Testis (tissue), 5 donors: ENCODE measurements at places on chromosomes 3 and 15. TPM values are rescaled to one million over a fixed set of nuclear protein-coding genes. Genes with fewer than 3 reads are reported as not detected.

MAGEL2 gene
- total RNA-seq = 1.9 TPM

TGM4 gene
- 1.4 TPM for total RNA-seq

CCDC80 gene
- total RNA-seq = 13.8 TPM

NPAP1 gene
- 14.6 TPM for total RNA-seq

ITIH3 gene
- total RNA-seq = 6.3 TPM

RTP3 gene
- total RNA-seq = 0.50 TPM

THOC7 gene
- total RNA-seq = 22.5 TPM

ASB14 gene
- 1.2 TPM for total RNA-seq

ANKDD1A gene
- total RNA-seq = 31.8 TPM

CKMT1B gene
- 0.56 TPM for total RNA-seq

GMNC gene
- 2.2 TPM for total RNA-seq

GP5 gene
- total RNA-seq = 0.06 TPM

GRK7 gene
- not detected for total RNA-seq

- H3K36me3 ChIP-seq = no peaks in the 10 kb centered on the region
- DNase-seq = peak; percentile 43
- peak overlapping the region; percentile 3 for H3K27ac ChIP-seq
- H3K27me3 ChIP-seq = no peaks in the 10 kb centered on the region
- no peak overlapping the region for H3K4me3 ChIP-seq
These were observed 139.6 kb downstream of the RBPMS2 start for GRCh38 chr15:64635499-64636495.

GRCh38 chr3:144496141-144496835, 524.7 kb downstream of the DIPK2A start:
- H3K4me1 ChIP-seq = no peaks in the 10 kb centered on the region
- H3K36me3 ChIP-seq = no peaks in the 10 kb centered on the region
- no peak overlapping the region for H3K27ac ChIP-seq
- H3K27me3 ChIP-seq = no peaks in the 10 kb centered on the region
- no peak for DNase-seq

DNA sequence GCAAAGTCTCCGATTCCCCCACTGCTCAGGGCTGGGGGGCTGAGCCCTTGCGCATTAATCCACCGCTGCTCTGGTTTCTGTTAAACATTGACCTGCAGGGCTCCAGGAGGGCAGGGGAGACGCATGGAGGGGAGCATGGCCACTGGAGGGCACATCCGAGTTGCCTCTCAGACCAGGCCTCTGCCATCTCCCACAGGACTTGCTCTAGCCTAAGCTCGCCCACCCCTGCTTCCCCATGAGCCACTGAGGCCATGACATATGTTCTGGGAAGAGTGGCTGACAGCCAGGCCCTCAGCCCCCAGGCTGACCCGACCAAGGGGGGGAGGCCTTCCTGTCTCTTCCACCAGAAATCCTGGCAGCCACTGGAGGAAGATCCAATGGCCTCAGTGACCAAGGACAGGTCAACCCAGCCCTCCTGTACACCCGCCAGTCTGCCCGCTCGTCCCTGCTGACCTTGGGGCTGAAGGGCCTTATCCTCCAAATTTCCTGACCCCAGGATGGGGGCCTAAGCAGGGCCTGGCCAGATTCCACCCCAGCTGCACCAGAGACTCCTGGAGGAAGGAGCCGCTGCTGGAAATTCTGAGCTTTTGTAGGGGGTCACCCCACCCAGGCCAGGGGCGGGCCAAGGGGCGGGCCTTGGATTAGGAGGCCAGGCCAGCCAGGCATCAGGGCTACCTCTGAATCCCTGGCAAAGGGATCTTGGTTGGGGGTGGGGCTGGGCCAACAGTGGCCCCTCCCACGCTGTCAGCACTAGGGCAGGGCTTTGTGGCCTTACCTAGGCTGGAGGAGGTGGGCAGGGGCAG, at the start of gene HYAL1:
Gene HYAL1 (minus strand): TSS at position 562 of the 803 bp plus-strand sequence. CDS start 618 bp downstream, outside the sequence.
- DNase-seq = no peak
- no peaks in the 10 kb centered on the region for H3K36me3 ChIP-seq
- H3K27ac ChIP-seq = peak within 1 kb of the TSS; percentile 62
- H3K4me3 ChIP-seq = no peak within 1 kb of the TSS

- no peak overlapping the region for H3K27ac ChIP-seq
- no peak overlapping the region for H3K4me3 ChIP-seq
- H3K27me3 ChIP-seq = no peaks in the 10 kb centered on the region
- no peak for DNase-seq
These were observed 859.6 kb downstream of the ROBO1 start for GRCh38 chr3:78908236-78908635.

- H3K4me3 ChIP-seq = no peak overlapping the region
- H3K4me1 ChIP-seq = no peaks in the 10 kb centered on the region
- H3K27me3 ChIP-seq = no peaks in the 10 kb centered on the region
- no peak overlapping the region for H3K27ac ChIP-seq
- DNase-seq = no peak
These were observed 92.7 kb downstream of the MYLK start for GRCh38 chr3:123791417-123791816.

- no peaks in the 10 kb centered on the region for H3K4me1 ChIP-seq
- H3K36me3 ChIP-seq = no peaks in the 10 kb centered on the region
- no peak overlapping the region for H3K4me3 ChIP-seq
- H3K27me3 ChIP-seq = no peaks in the 10 kb centered on the region
- no peak for DNase-seq
- H3K27ac ChIP-seq = no peak overlapping the region
These were observed 52.7 kb downstream of the OTOL1 start for GRCh38 chr3:161549261-161549660.

DNA sequence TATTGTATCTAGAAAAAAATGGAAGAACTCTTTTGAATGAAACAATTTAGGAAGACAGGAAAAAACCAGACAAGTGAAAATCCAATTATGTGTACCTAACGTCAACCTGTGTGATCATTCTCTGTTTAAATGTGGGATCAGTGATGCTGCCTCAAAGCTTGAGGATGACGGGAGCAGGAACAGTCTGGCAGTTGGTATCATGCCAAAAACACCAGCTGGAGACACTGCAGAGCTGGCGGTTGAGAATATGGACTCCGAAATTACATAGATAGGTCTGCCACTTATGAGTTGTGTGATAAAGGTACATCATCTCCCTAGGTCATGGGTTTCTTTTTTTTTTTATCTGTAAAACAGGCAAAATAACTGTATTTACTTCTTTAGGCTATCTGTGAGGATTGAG, 480.5 kb downstream of the CNTN4 start:
- no peak overlapping the region for H3K27ac ChIP-seq
- no peak for DNase-seq
- no peaks in the 10 kb centered on the region for H3K4me1 ChIP-seq
- no peaks in the 10 kb centered on the region for H3K36me3 ChIP-seq
- no peaks in the 10 kb centered on the region for H3K27me3 ChIP-seq

DNA sequence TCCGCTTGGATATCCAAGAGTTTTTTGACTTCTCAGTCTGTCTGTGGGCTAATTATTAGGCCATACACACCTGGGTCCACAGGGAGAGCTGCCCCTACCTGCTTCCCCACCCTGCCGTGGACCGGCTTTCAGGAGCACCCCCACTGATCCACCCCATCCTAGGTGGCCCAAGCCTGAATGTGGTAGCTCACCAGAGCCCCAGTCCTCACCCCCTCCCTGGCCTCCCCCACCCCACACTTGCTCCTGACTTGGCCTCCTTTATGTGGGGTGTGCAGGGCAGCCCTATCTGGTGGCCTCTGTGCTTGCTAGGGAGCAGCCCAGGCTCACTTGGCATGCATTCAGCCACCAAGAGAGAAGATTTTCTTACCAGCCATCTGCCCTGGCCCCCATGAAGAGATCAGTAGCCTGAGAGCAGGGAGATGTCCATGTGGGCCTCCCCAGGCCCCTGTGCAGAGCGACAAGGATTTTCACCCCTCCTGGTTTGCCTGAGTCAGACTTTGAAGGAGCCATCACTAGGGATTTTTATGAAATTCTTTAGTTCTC, 11.2 kb downstream of the LRRK1 start:
- no peaks in the 10 kb centered on the region for H3K36me3 ChIP-seq
- H3K4me1 ChIP-seq = peaks cover 4% of the 10 kb centered on the region
- H3K4me3 ChIP-seq = no peak overlapping the region
- no peak for DNase-seq
- no peak overlapping the region for H3K27ac ChIP-seq

DNA sequence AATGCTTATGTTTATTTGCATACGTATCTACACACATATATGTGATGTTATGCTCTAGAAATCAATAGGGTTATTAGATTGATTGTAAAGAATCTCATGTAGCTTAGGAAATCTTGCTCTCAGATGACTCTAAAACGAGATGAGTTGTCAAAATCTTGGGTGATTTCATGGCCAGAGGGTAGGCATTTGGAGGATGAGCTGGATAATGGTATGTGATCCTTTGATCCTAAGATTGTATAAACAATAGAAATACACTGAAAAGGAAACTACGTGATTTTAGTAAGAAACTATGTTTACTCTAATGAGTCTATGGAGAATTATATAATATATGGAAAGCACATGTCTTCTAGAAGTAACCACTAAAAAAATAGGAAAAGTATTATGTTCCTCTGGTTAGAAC, 676.6 kb downstream of the NSUN3 start:
- no peaks in the 10 kb centered on the region for H3K36me3 ChIP-seq
- H3K4me1 ChIP-seq = no peaks in the 10 kb centered on the region
- DNase-seq = no peak
- no peak overlapping the region for H3K4me3 ChIP-seq
- no peak overlapping the region for H3K27ac ChIP-seq
- H3K27me3 ChIP-seq = no peaks in the 10 kb centered on the region

DNA sequence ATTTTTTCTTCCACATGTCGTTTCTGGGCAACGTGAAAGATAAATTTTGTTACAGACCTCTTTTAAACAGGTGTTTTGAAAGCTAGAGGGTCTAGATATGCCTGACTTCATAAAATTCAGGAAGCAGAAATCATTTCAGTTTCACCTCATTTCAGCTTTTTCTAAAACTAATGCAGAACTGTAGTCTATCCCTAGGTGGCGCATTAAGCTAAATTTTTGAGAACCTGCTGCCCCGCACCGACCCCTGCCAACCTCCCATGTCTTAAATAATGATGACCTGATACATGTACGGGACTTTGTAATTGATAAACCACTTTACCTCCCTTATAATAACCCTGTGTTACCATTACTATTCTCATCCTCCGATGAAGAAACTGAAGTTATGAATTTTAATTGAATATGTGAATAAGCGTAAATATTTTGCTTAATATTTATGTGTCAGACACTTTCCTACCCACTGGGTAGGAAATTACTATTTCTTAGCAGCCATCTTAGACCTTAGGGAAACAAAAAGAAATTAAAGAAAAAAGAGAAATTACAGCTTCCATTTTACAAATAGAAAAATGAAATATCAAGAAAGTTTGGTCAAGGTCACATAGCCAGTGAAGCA, 78.7 kb upstream of the GCNT3 start:
- H3K27ac ChIP-seq = no peak overlapping the region
- H3K4me1 ChIP-seq = no peaks in the 10 kb centered on the region
- no peaks in the 10 kb centered on the region for H3K36me3 ChIP-seq
- DNase-seq = peak; percentile 21

DNA sequence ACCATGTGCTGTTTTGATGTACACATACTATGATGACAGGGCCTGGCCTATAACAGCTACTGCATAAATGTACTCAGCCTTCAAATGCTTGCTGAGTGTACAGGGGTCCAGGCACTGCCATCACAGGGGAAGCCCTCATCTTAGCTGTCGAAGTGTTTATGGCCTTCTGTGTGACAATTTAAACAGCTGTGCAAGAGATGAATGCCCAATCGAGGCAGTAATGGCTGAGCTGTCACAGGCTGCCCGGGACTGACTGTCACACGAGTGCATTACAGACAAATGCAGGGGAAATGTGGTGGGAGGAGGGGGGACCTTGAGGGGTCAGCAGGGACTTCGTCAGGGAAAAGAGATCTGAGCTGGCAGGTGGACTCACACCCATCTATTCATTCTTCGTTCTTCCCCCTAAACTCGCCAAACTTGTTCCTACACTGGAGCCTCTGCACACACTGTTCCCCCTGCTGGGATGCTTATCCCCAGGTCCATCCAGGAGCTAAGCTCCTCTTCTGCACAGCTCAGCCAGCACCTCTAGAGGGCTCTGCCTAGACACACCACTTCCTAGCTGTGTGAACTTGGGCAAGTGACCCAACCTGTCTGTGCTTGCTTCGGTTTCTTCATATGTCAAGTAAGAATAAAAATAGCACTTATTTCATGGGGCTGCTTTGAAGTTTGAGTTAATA, 156.2 kb upstream of the IQSEC1 start:
- no peaks in the 10 kb centered on the region for H3K27me3 ChIP-seq
- no peak overlapping the region for H3K27ac ChIP-seq
- H3K36me3 ChIP-seq = no peaks in the 10 kb centered on the region
- H3K4me3 ChIP-seq = no peak overlapping the region
- H3K4me1 ChIP-seq = peaks cover 2% of the 10 kb centered on the region

- no peak overlapping the region for H3K27ac ChIP-seq
- DNase-seq = no peak
- peaks cover 4% of the 10 kb centered on the region for H3K27me3 ChIP-seq
- H3K4me1 ChIP-seq = no peaks in the 10 kb centered on the region
These were observed 219.7 kb upstream of the NAALADL2 start for GRCh38 chr3:174639406-174639805.

- no peak within 1 kb of the TSS for H3K27ac ChIP-seq
- no peaks in the 10 kb centered on the region for H3K36me3 ChIP-seq
- no peaks in the 10 kb centered on the region for H3K4me1 ChIP-seq
These were observed at the start of gene PLCB2 for GRCh38 chr15:40307421-40308211. TSS of gene PLCB2 (minus strand) at chr15:40307935. CDS start at chr15:40307672, 263 bp downstream.

DNA sequence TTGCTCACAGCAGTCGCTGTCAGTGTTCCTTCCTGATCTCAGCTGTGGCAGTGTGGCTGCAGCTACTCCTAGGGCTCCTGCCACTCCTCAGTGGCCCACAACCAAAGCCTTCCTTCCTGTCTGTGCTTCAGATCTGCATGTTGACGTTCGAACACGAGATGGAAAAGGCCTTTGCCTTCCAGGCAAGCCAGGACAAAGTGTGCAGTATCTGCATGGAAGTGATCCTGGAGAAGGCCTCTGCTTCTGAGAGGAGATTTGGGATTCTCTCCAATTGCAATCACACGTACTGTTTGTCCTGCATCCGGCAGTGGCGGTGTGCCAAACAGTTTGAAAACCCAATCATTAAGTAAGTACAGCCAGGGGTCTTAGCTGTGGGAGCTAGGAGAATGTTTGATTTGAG, 17.8 kb downstream of the MKRN2 start:
- no peak for DNase-seq
- H3K36me3 ChIP-seq = no peaks in the 10 kb centered on the region

DNA sequence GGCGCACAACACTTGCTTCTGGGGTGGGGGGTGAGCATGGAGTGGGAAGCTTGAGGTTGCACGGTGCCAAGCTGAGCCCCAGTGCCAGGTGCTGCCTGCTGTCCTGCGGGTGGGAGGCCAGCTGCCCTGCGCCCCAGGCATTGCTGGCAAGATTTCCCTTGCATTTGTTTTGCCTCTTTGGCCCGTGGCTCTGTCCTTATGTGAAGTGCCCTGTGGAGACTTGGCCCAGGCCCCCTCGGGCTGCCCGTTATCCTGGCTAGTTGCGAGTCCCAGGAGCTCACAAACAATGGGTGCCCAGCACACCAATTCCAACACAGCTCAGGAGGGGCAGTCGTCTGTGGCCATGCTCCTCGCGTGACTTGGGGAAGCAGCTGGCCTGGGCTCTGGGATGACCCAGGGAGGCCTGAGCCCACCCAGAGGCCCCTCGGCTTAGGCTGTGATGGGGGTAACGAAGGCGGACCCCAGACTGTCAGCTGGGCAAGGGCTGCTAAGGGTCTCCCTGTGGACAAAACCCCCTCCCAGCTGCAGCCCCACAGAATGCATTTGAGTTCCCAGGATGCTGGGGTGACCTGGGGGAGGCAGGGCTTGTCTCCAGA, 5.9 kb downstream of the C3orf22 start:
- DNase-seq = no peak
- H3K27ac ChIP-seq = no peak overlapping the region
- H3K4me3 ChIP-seq = no peak overlapping the region

- no peak overlapping the region for H3K27ac ChIP-seq
- DNase-seq = no peak
- no peak overlapping the region for H3K4me3 ChIP-seq
- H3K4me1 ChIP-seq = no peaks in the 10 kb centered on the region
- no peaks in the 10 kb centered on the region for H3K36me3 ChIP-seq
These were observed 22.1 kb upstream of the NEO1 start for GRCh38 chr15:73030122-73030679.
